ENCODE measurements at places on chromosomes 6 and 20.

DNA sequence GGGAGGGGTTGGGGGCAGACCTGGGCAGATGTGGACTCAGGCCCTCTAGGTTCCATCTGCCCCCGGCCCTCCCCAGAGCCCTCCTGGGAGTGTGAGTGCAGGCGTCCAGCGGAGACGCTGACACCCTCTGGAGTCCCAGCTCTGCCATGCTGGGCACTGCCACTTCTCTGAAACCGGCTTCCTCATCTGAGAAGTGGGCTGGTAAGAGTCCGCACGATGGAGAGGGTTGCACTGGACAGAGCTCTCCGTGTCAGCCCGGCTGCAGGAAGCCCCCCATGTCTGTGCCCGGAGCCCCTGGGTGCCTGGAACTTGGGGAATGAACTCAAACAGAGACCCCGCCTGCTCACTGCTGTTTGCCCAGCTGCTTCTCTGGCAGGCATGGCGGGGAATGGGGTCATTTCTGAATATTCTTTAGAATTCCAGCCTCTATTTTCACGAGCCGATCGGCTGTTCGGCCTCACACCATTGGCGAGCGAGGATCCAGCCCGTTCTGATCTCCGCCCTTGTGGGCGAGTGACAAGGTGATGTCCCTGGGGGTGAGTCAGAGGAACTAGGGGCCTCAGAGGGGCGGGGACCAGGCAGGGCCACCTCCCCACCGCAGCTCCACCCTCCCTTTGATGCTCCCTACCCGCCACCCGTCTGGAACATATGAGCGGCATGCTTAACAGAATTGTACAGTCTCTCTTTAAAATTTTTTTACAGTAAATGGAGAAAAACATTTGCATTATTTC, 47.8 kb upstream of the GATA5 start:
- no peak for DNase-seq

DNA sequence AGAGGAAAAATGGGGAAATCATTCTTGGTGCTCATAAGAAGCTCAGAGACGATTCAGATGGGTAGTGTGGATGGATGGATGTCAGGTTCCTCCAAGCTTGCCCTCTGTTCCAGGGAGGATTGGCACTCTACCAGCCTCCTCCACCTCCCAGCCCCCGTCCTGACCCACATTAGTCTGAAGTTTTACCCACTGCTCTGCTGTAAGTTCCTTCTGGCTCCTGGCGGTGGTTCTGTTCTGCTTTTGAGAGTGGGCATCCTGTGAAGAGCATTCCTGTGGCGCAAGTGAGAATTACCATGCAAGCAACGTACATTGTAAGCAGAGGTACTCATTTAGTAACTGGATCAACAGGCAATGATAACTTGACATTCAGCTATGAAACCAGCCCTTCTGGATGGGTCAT, 103.4 kb downstream of the SYNDIG1 start:
- no peak for DNase-seq

DNA sequence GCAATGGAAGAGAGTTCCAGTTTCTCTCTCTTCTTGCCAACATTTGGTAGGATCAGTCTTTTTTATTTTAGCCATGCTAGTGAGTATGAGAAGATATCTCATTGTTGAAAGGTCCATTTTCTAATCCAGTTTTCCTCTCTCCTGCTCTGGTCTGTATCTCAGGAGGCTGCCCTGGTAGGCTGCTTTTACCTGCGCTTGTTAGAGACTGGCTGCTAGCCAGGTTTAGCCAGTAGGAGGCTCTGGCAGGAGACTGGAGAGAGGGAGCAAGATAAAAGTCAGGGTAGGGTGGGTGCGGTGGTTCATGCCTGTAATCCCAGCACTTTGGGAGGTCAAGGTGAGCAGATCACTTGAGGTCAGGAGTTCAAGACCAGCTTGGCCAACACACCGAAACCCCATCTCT, 68.6 kb upstream of the FOXP4 start:
- DNase-seq, result no peak

GRCh38 chr20:44264287-44264686, 17.2 kb downstream of the GDAP1L1 start:
- DNase-seq, result no peak

- no peak for DNase-seq
Observed at GRCh38 chr6:125792172-125792571, 1.4 kb downstream of the NCOA7 start.

Measured in cortex of kidney (tissue), 1 donor.